ENCODE measurements at places on chromosomes 16 and 17.

- no peak for DNase-seq
Observed at GRCh38 chr17:13266606-13267005, 248.8 kb upstream of the ELAC2 start.

DNA sequence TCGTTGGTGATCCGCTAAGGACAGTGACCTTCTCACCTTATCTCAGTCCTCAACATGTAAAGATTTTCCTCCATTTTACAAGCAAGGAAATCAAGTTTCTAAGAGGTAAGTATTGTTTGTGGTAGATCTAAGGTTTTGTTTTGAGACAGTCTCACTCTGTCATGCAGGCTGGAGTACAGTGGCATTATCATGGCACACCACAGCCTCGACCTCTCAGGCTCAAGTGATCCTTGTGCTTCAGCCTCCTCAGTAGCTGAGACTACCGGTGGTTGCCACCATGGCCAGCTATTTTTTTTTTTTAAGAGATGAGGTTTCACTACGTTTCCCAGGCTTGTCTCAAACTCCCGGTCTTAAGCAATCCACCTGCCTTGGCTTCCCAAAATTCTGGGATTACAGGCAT is 34.9 kb downstream of the PRKCA start:
- no peak for DNase-seq

DNA sequence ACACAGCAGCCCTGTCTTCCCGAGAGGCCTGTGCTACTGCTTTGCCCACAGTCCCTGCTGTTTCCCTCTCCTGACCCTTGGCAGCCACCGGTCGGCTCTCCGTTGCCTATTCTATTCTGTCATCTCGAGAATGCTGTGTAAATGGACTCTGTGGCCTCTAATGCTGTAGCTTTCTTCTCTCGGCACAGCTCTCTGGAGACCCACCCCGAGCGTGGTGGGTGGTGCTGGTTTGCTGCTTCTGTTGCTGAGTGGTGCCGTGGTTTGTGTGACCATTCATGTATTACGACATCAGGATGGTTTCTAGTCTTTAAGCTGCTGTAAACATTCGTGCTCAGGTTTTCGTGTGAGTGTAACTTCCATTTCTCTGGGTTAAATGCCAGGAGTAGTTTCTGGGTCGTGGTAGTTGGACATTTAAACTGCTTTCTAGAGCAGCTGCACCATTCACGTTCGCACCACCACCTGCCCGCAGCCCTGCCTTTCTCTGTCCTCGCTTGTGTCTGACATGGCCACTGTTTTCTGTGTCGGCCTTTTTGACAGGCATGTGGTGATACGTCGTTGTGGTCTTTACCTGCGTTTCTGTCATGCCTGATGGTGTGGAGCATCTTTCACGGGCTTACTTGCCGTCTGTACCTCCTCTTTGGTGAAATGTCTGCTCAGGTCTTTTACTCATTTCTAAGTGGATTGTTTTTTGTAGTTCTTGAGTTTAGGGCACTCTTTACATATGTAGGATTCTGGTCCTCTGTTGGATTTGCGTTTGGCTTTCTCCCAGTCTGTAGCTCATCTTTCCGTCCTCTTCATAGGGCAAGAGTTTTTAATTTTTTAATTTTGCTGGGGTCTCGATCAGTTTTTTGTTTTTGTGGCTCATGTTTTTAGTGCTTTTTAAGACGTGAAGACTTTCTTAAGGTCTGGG is 47.7 kb upstream of the ZNF750 start:
- no peak for DNase-seq

GRCh38 chr17:10018461-10018891 is 113.4 kb upstream of the RCVRN start:
- DNase-seq = no peak

DNA sequence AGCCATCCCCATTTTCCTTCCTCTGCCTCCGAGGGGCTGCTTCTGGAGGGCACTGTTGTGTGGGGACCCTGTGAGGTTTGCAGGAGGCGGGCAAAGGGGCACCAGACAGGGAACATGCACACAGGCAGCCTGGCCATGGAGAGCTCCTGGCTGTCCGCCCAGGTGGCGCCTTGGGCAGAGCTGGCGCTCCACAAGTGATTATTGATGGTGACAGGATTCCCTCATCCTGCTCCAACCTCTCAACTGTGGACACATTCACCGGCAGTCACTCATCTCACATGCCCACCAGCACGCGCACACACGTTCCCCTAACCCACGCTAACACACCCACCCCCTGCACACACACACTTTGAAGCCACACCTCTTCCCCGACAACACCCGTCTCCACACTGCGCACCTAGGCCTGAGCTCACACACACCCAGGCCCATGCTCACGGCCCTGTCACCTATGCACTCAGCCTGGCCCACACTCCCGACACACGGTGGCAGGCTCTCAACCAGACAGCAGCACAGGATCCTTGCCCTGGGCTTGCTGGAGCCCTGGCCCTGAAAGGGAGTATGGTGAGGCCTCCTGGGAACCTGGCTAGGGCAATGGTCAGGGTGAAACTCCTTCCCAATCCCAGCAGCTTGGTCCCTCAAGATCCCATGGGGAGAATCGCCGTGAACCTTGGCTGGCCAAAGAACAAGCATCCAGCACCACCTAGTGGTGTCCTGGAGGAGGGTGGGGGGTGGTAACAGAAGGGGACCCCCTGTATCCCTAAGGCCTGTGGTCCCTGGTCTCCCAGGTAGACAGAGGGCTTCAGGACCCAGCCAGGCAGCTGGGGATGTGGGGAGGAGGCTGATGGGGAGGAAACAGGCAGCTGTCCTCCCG is 3.6 kb downstream of the PNMT start:
- no peak for DNase-seq

GRCh38 chr16:86914876-86915717 is 336.7 kb downstream of the FOXL1 start:
- DNase-seq = no peak

GRCh38 chr17:41324180-41325075 is 8.9 kb upstream of the KRTAP17-1 start:
- DNase-seq = no peak

GRCh38 chr16:14405611-14406537 is 224.2 kb downstream of the PARN start:
- DNase-seq = no peak

DNA sequence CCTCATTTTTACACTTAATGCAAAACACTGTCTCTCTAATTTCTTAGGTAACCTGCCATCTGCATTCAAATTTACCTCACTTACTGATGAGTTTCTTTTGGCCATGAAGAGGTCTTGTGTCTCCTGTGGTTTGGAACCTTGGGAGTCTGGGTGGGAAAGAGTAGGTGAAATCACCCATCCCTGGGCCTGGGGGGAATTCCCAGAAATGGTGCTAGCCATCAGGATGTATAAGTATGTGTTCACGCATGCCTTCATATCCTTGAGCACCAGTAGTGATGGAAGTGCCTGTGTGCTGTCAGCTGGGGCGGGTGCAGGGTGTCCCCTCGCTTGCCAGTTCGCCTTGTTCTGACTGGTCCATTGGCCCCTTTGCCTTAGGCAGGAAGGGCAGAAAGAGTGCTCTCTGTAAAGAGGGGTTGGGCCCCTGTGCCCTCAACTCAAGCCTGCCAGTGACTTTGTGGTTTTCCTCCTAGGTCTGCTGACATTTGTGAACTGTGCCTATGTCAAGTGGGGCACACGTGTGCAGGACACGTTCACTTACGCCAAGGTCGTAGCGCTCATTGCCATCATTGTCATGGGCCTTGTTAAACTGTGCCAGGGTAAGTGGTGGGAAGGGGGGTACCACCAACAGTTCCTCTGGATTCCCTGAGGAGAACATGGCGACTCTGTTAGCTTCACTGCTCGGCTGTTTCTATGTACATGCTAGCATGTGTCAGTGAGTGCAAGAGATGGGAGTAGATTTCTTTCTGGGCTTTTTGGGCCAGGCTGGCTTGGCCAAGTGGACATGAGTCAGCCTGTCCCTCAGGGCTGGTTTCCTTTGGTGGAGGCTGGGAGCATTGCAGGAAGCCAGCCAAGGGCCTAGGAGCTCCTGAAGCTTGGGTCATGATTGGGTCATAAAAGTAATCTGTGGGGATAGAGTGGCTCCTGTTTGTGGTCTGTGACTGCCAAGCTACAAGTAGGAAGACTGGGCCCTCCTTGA is 23.2 kb downstream of the SLC7A6OS start:
- no peak for DNase-seq

GRCh38 chr16:23302045-23302956 is at the start of gene SCNN1B:
Gene SCNN1B (plus strand): TSS chr16:23302302. CDS start chr16:23348600, 46,298 bp downstream.
- no peak for DNase-seq

DNA sequence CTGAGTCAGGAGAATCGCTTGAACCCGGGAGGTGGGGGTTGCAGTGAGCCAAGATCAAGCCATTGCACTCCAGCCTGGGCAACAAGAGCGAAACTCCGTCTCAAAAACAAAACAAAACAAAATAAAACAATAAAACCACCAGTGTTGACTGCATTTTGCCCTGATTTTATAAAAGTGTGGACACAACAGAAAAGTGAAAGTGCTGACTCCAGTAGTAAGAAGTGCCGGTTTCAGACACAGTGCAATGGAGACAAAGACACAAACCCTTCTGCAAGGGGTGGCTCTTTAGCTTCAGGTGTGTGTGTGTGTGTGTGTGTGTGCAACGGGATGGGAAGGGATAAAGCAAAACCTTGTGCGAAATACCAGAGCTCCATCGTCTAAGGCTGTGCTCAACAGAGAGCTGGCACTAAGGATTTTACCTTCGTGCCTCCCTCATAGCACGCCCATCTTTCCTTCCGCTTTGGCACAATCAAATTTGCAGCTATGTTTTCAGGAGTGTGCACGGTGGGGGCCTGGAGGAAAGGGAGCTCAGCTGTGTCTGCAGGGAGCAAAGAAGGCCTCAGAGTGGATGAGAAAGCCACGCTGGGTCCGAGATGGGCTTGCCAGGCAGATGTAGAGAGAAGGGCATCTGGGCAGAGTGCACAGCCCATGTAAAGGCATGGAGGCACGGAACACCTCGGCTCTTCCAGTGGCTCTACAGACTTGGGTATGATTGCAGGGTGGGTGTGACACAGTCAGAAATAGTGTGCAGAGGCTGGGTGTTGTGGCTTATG is 15.5 kb downstream of the MXRA7 start:
- no peak for DNase-seq
